M059J (cell line): ENCODE measurements at places on chromosomes 5 and 9. TPM values are rescaled to one million over a fixed set of nuclear protein-coding genes. Genes with fewer than 3 reads are reported as not detected.

The KIAA0825 gene
- total RNA-seq: 0.32 and 0.49 TPM in 2 replicates

The EQTN gene
- not detected in 2 replicates for total RNA-seq

The IRX4 gene
- total RNA-seq: not detected in 2 replicates

The OSMR gene
- 7.7 and 21.3 TPM in 2 replicates for total RNA-seq

The ECM2 gene
- total RNA-seq: 0.47 and 1.0 TPM in 2 replicates

The FSTL4 gene
- total RNA-seq: not detected in 2 replicates

The ZNF462 gene
- 6.6 and 17.8 TPM in 2 replicates for total RNA-seq

The SOWAHA gene
- 0.10 and 0.32 TPM in 2 replicates for total RNA-seq

The SLC27A6 gene
- total RNA-seq: not detected in 2 replicates

The DNAH5 gene
- total RNA-seq: 2.2 and 3.0 TPM in 2 replicates

The ACOT12 gene
- total RNA-seq: not detected in 2 replicates

The SLCO4C1 gene
- total RNA-seq: 0.10 TPM in 1 of 2 replicates, not detected in the other

The MARVELD2 gene
- total RNA-seq: 4.1 and 5.7 TPM in 2 replicates

The DNM1 gene
- 14.0 and 18.3 TPM in 2 replicates for total RNA-seq

The NMUR2 gene
- not detected in 2 replicates for total RNA-seq

The INSL4 gene
- total RNA-seq: not detected in 2 replicates

The PCDHGA4 gene
- total RNA-seq: 0.17 and 0.91 TPM in 2 replicates

The LCN1 gene
- total RNA-seq: not detected in 2 replicates
